ENCODE measurements at places on chromosomes 13 and 19.

DNA sequence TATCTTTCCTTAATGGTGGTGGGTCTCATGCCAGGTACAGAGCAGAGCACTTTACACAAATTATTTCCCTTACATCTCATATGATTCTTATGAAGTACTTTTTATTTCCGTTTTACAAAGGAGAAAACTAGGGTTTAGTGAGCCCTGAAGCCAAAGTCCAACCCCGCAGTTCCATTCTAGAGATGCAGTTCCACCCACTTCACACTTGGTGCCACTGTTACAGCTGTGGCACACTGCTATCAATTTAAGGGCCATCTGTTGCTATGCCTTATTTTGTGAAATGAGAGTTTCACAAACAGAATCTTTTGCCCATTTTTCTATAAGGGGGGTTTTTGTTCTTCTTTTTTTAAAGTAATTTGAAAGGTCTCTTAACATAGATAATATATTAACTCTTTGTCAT, 12.9 kb downstream of the MIPEP start:
- no peak for DNase-seq

- no peak for DNase-seq
Observed at GRCh38 chr13:95676105-95676761, 706 bp upstream of the DNAJC3 start.

DNA sequence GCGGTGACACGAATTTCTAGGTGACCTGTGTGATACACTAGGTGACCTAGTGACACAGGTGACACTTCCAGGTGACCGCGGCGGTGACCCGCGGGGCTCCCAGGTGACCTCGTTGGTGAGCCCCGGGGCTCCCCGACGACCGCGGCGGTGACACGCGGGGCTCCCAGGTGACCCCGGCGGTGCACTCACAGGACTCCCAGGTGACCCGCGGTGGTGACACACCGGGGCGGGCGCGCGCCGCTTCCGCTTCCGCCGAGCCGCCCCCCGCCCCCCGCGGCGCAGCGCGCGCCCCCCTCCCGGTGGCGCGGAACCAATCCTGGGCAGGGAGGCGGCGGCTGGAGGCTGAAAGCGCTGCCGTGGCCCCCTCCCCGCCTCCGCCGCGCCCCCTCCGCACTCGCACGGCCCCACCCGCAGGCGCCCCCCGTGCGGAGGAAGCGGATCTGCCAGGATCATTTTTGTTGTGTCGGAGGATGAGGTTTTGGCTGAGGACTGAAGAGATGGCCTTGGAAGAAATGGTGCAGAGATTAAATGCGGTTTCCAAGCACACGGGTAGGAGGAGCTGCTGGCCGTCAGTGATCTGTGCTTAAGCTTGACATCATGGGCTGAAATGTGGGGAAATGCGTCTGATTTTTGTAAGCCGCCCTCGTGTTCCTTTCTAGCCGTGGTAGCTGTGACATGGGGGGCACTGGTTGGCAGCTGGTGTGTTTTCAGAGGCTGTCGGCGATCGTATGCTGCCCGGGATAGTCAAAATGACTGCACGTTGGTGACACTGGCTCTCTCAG, at the start of gene MCF2L:
Gene MCF2L, plus strand, starts transcription at position 305 of the 782 bp plus-strand sequence. Its CDS starts 166 bp downstream, at position 471.
- no peak for DNase-seq

- DNase-seq: no peak
Observed at GRCh38 chr13:41157048-41157717, 24.6 kb upstream of the KBTBD6 start.

GRCh38 chr19:2774953-2775555, 8.0 kb downstream of the SGTA start:
- DNase-seq: no peak

DNA sequence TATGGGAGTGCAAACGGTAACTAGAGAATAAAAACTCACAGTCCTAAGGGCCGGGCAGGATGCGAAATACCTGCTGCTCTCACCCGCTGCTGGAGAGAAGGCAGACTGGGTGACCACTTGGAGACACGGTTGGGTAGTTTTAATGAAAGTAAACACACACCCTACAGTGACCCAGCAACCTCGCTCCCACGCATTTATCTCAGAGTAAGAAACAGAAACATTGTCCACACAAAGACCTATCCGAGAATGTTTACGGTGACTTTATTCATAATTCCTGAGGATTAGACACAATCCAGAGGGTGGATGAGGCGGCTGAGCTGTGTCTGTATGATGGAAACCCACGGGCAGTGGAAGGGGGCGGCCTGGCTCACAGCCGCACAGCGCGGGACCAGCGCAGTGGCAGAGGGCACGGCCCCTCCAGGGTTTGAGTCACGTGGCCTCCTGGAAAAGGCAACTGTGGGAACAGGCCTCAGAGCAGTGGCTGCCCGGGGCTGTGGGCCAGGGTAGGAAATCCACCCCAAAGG, 73.5 kb upstream of the C13orf46 start:
- no peak for DNase-seq

- DNase-seq: no peak
Observed at GRCh38 chr19:47253467-47253881, 2.9 kb upstream of the CCDC9 start.

DNA sequence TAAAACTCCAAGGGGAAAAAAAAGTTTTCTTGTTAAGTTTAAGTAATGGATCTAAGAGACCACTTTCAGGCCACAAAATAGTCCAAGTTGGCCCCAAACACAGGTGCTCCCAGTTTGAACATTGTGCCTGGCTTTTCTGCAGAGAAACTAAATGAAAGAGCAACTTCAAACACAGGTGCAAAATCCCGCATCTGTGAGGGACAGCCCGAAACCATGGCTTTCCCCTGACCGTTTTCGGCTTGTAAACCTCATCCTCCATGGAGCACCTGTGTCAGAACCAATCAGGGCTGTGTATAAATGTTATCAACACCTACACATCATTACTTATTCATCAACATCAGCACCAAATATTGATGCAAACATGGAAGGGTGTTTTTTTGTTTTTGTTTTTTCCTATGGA, 126.8 kb upstream of the OBI1 start:
- no peak for DNase-seq

GRCh38 chr13:33206425-33206824, 79.1 kb downstream of the STARD13 start:
- no peak for DNase-seq

GRCh38 chr19:44621367-44621766, 8.0 kb downstream of the IGSF23 start:
- DNase-seq: no peak

GRCh38 chr19:40623403-40624251, 22.5 kb downstream of the LTBP4 start:
- peak; percentile 93 for DNase-seq

- no peak for DNase-seq
Observed at GRCh38 chr13:97127842-97128241, 94.3 kb upstream of the MBNL2 start.

DNA sequence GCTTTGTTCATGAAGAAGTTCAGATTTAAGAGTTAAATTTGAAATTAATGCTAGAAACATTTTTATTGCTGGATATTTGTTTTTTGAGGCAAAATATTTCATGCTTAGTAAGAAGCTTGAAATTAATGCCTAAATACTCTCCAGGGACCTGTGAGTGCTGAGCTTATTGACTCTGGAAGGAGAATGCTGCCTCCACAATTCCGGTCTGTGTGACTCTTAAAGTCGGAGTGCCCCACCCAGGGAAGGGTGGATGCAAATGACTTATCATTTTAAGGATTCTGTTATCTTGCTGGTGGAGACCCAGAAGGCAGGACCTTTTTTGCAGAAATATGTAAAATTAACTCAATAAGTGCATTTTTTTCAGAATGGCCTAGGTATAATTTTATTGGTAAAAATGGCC, 143.8 kb upstream of the RXFP2 start:
- DNase-seq: no peak

DNA sequence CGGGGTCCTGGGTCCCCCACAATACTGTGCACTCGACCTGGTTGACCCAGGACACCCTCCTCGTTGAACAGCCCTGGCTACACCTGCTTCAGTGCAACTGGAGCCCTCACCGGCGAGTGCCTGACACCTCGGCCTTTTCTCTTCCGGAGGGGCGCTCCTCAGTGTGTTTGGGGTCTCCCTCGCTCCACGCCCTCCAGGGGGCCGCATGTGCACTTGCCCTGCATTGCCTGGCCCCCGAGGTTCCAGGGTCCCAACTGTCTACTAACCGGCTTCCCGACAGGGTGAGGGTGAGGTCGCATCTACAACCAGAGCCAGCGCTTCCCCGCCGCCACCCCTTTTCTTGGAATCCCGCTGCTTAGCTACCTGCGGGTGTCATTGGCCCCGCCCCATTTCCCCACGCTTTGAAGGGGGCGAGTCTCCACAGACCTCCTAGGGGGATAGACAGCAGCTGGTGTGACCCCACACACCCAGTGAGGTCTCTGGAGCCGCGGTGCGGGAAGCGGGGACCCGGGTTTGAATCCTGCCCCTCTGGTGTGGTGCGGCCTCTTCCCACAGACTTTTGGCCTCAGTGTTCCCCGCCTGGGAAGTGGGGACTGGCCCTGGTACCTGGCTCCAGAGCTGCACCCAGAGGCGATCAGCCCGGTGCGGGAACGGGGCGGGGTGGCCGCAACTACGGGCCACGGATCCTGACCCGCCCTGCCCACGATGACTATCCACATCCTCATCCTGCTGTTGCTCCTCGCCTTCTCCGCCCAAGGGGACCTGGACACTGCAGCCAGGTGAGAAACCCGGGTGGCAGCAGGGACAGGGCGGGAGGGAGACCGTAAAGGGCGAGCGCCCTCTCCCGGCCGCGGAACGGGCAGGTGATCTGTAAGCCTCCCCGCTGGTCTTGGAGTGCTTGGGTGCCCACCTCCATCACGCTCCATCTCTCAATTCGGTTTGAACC, at the start of gene ADM5:
Gene ADM5, plus strand, starts transcription at position 462 of the 946 bp plus-strand sequence. Its CDS starts 244 bp downstream, at position 706.
- DNase-seq: peak; percentile 71

DNA sequence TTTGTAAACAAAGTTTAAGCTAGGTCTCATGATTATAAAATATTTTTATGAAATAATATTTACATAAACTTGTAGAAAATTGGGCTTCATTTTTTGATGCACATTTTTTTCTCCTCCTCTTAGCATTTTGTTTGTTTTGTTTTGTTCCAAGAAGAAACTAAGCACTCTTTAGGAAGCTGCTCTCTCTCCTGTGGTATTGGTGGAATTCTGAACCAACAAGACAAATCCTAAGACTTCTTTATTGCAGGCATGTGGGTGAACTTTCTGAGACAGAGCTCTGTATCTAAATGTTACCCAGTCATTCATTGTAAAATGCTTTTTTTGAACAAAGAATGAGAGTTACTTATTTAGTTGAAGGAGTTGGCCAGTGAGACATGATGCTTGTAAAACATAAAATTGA, 39.3 kb downstream of the LMO7 start:
- no peak for DNase-seq

DNA sequence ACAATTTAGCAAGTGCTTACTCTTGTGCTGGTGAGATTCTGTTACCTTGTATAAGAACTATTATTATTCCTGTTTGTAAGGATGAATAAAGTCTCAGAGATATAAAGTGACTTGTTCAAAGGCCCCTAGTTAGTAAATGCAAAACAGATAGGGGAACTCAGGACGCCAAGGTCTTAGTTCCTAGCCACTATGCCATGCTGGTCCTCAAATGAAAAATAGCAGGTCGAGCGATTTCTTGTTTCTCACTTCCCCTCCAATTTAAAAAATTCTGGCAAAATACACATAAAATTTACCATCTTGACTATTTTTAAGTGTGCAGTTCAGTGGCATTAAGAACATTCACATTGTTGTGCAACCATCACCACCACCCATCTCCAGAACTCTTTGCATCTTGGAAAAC, 1.1 kb downstream of the TECR start:
- DNase-seq: no peak

GRCh38 chr13:46850214-46850613, 46.6 kb downstream of the HTR2A start:
- DNase-seq: no peak

GRCh38 chr13:45607931-45608330, 7.6 kb downstream of the ERICH6B start:
- DNase-seq: no peak

DNA sequence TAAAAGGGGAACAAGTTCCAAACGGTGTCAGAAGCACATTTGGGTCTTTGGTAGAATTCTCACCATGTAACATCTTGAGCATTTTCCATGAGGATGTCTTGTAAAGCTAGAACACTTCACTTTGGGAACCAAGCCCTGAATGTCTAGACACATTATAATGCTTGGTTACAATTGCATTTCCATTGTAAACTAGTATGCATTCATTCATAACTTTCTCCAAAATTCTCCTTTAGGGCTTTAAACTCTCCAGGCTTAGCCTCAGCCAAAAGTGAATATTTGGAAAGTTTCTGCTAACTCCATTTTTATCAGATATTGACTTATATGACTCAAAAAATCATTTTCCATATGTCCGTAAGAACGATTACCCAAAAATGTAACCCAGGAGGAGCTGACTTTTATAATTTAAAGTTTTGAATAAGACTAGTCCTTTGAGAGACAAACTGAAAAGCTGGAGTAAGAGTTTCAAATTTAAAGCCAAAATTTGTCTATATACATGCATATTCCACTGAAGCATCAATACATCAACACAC, 1170.4 kb downstream of the EFNB2 start:
- no peak for DNase-seq

DNA sequence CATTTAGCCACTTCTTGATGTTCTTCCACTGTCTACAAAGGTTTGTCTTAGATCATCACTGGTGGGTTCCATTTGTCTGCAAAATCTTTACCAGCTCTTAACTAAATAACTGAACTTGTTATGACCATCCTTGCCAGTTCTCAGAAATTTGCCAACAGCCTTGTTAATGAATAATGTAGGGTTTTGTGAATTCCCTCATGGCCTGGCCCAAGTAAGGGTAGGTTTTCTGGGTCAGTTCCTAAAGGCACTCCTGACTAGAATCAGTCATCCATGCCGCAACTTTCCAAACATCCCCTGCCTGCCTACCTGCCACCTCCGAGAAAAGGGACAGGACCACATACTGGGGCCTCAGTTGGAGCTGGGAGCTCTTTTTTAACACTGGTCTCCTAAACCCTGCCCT, 4.0 kb downstream of the COL4A1 start:
- no peak for DNase-seq

- no peak for DNase-seq
Observed at GRCh38 chr19:38304352-38304865, 358 bp downstream of the C19orf33 start.

DNA sequence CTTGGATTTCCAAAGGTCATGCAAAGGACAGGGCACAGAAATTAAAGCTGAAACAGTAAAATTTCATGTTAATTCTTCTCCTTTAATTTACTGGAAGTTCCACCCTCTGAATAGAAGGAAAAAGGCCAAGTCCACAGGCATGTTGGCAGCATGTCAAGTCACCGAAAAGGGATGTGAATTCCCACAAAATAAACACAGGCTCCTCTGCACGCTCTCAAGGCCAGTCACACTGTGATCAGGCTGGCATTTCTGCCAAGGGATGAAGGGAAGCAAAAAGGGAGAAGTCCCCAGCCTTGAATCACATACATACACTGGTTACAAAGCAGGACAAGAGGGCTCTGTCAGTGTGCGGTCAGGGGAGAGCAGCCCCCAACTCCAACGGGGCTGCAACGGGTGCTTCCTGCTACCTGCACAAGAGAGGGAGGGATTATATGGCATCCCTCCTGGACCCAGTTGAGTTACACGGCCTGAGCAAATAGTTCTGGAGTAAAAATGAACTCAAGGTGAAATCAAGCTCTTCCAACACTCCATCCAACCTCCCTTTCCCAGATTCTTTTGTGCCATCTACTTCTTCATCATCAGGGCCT, 6.9 kb downstream of the DCLK1 start:
- no peak for DNase-seq

Measured in BE2C (cell line).